ELR (cell line): ENCODE measurements at places on chromosomes 11 and 22.

GRCh38 chr11:116544721-116545120 lies 228.1 kb downstream of the BUD13 start:
- DNase-seq: no peak

DNA sequence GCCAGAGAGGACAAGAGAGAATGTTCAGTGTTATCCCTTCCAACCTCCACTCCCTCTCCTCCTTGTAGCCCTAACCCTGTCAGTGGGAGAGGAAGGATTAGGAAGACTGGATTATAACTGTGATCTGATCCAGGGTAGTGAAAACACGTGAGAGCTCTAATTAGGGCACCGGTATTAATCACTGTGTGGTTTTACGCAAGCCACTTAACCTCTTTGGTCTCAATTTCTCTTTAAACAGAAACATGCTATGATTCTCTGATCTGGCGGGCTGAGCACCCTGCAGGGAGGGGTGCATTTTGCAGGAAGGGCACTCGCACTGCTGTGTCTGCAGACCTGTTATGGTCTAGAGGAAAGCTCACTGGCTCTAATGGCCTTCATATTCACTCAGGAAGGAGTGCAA lies 11.5 kb downstream of the RPL27A start:
- no peak for DNase-seq

DNA sequence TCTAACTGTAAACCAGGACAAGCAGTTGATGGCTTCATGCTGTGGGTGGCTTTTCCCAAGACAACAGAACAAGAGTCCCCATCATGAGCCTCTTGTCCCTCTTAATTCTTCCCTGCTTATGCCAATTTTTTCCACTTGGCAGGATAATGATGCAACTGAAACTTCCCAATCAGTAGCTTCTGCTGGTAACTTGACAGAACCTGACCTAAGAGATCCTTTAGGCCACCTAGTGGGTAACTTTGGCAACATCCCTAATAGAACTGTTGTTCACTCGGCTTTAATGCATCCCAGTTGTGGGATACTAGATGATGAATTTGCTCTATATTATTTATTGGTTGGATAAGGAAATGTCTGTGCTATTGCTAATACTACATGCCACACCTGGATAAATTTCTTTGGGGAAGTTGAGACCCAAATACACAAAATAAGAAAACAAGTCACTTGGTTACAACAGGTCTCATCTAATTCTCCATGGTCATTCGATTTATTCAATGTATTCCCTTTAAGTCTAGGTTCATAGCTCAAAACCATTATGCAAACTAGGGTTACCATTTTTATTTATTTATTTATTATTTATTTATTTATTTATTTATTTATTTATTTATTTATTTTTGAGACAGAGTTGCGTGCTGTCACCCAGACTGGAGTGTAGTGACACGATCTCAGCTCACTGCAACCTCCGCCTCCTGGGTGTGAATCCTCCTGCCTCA lies 41.4 kb upstream of the NFAM1 start:
- DNase-seq: peak; percentile 75

GRCh38 chr11:76682684-76683083 lies 12.1 kb upstream of the LRRC32 start:
- no peak for DNase-seq

DNA sequence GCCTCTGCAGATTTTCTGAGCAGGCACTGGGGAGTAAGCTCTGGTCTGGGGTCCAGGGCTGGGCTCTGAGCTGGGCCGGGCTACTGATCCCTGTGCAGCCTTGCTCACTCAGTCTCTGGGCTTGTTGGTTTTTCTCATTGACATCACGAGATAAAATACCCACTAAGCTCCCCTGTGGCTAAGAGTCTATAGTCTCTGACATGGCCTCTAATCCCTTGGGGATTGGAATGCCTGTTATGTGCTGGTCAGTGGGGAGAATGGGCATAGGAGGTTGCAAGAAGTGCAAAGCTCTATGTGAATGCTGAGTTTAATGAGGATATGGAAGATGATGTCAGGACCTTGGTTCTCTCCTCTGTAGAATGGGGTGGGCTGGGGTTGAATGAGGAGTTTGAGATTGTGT lies 23.3 kb downstream of the ELF5 start:
- DNase-seq: no peak

GRCh38 chr11:1574238-1574932 lies 2.3 kb upstream of the DUSP8 start:
- DNase-seq: peak; percentile 51

GRCh38 chr11:8389029-8389996 lies 125.6 kb upstream of the LMO1 start:
- no peak for DNase-seq

DNA sequence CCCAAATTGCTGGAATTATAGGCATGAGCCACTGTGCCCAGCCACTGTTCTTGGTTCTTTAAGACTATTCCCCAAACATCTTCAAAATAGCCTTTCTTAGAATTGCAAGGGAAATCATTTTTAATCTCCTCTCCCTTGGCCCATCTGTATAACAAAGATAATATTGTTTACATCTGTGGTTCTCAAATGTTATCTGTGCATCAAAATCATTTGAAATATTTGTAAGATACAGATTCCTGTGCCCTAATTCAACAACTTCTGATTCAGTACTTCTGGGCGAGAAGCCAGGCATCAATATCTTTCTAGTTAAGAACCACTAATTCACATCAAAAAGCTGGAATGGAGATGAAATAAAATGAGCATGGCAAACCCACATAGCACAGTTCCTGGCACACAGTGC lies 83.0 kb downstream of the TMPRSS5 start:
- DNase-seq: peak; percentile 34
